ENCODE measurements at places on chromosomes 1 and 21.
A peak's percentile ranks its signal among the peaks of the same experiment; 100 is the strongest.

DNA sequence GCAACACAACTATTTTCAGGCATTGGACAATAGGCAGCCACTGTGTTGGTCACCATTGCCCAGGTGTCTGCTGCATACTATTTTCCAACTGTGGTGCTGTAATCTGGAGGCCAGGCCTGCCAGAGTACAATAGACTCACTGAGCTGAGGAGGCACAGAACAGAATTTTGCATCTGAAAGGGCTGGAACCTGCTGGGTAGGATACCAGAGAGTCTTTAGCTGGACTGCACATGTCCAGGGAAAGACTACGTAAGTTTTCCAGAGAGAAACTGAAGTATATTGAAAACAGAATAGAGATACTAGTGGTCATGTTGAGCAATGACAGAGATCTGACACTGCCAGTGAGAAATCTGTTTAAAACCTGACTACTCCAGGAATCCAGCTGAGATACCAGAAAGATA lies 200.8 kb downstream of the RASAL2 start:
- DNase-seq = no peak

GRCh38 chr1:234433563-234434285 lies 45.3 kb downstream of the TARBP1 start:
- no peak for DNase-seq

GRCh38 chr1:6419397-6419803 lies 319 bp downstream of the HES2 start:
- peak; percentile 23 for DNase-seq

DNA sequence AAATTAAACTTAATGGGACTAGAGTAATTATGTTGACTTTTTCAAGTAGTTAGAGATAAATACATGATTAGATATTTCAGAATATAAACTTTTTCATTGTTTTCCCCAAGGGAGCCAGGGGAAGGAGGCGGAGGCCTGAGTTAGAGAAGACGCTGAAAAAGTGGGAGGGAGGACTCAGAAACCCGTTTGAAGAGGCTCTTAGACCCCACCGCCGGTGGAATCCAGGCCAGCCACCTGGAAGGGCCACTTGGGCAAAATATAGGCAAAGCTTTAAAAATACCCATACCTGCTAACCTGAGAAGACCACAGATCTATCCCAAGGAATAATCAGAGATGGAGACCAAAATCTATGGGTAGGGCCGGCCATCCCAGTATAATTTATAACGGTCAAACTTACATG lies 242.6 kb downstream of the PTPRU start:
- DNase-seq = no peak

- no peak for DNase-seq
These were observed 31.0 kb upstream of the IL19 start for GRCh38 chr1:206739411-206740076.

- DNase-seq = peak; percentile 52
These were observed 508.6 kb downstream of the RWDD3 start for GRCh38 chr1:95742591-95743089.

DNA sequence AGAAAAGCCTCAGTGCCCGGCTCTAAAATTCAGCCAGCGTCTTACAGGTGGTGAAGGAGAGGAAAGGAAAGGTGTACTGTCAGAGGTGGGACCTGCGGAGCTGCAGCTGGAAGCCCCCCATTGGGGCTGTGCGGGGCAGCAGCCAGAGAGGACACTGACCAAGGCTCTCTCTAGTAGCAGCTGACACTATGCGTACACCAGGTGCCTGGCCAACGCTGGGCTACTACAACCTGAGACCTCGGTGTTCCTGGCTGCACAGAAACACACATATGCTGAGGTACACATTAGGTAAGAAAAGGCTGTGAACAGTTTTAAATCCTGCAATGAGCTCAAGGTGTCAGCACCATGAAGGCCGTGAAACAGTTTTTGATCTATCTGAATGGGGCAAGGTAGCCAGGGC lies 55.5 kb upstream of the EDN2 start:
- DNase-seq = no peak

DNA sequence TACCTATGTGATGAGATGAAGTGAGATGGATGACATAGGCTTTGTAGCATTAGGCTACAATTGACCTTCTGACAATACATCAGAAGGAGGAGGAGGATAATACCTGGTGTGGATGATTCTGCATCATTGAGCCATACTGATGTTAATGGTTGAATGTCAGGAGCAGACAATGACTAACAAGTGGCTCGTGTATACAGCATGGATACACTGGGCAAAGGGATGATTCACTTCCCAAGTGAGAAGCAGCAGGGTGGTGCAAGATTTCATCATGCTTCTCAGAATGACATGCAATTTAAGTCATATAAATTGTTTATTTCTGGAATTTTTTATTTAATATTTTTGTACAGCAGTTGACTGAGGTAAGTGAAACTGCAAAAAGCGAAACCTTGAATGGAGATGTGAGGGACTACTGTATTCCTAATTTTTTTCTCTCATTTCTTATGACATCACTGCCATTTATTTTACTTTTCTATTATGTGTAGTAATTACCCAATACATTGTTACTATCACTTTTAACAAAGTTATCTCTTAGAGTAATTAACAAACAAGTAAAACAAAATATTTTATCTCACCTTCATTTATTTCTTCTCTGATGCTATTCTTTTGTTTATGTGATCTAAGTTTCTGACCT lies 34.4 kb upstream of the COP1 start:
- no peak for DNase-seq

DNA sequence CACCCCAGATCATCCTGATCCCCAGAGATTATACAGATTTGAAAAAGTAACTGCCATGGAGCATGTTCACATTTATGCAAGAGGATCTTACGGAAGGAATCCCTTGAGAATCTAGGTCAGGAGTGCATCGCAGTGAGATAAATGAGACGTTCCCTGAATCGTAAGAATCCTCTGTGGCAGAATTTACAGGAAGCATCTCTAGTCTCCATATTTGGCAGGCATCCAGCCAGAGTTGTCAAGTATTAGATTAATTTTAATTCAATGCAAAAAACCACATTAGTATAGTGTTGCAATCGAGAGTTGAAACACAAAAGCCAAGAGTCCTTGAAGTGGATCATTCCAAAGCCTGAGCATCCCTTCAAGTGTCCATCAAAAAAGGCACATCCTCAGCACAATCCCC lies 100.8 kb downstream of the RRAGC start:
- peak; percentile 55 for DNase-seq

GRCh38 chr1:236522937-236523703 lies 662 bp upstream of the LGALS8 start:
- no peak for DNase-seq

GRCh38 chr1:121472017-121472416 lies 287.2 kb downstream of the SRGAP2C start:
- DNase-seq = no peak

DNA sequence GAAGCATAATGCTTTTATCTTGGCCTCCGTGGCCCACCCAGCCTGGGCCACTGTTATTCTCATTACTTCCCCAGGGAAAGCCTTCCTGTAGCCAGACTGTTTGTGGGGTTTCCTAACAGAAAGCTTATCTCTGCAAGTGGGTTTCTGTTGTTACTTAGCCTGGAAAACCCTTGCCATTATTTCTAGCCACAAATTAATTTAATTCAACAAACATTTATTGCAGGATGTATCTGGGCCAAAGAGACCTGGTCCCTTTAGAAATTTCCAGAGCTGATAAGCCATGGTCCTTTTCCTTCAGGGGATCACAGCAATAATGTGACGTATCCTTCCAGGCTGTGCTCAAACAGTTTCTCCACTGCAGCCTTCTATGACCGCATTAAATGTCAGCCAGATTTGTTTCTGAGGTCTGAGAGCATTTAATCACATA lies 20.9 kb downstream of the TNN start:
- DNase-seq = no peak

GRCh38 chr1:62346886-62347285 lies 27.7 kb upstream of the KANK4 start:
- DNase-seq = no peak

DNA sequence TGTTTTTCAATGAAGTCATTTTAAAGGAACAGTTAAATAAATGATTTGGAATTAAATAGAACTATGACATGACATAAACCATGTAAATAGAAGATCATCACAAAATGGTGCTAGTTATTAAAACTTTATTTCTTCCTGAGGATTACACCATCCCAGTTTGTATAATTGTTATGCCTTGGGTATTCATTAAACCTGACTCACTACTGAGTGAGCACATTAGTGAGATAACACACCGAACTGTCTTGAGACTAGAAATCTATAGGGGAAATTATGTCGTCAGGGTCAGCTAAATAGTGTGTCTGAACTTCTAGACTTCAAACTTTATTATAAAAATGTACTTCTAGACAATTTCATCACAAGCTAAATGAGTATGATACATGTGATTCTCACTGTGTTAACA lies 189.4 kb downstream of the NCAM2 start:
- no peak for DNase-seq

GRCh38 chr1:84715342-84716019 lies 25.2 kb upstream of the SSX2IP start:
- DNase-seq = peak; percentile 99

DNA sequence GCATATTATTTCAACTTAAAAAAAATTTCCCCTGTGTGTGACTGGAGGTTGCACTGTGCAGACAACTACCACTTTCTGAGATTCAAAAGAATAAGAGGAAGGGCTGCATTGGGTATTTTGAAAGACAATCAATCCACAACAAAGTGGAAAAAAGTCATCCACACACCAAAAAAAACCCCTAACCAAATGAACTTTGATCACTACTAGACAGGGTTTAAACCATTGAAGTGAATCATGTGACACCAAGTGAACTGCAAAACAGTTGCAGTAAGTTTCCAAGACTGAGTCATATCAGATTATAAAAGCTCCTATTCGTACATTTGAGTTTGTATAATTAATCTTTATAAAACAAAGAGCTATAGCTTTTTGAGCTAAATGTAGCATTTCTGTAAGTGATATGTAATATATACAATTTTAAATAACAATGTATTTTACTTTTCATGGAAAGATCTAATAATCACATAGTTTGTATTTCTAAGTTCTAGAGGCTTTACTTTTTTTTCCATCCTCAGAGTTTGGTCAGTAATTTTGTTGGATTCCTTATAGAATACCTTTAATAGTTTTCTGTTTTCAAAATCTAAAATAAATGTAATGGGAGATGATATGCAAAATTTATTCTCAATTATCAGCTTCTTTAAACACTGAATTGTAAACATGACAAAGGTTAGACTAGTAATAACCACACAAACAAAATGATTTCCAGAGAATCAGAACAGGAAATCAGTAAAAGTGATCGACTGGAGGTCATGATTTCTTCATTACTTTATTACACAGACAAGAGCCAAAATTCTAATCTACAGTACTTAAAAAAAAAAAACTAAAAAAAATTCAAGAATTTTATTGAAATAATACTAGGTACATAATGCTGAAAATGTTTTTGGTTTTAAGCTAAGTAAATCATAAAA lies 50.5 kb upstream of the GFI1 start:
- no peak for DNase-seq

DNA sequence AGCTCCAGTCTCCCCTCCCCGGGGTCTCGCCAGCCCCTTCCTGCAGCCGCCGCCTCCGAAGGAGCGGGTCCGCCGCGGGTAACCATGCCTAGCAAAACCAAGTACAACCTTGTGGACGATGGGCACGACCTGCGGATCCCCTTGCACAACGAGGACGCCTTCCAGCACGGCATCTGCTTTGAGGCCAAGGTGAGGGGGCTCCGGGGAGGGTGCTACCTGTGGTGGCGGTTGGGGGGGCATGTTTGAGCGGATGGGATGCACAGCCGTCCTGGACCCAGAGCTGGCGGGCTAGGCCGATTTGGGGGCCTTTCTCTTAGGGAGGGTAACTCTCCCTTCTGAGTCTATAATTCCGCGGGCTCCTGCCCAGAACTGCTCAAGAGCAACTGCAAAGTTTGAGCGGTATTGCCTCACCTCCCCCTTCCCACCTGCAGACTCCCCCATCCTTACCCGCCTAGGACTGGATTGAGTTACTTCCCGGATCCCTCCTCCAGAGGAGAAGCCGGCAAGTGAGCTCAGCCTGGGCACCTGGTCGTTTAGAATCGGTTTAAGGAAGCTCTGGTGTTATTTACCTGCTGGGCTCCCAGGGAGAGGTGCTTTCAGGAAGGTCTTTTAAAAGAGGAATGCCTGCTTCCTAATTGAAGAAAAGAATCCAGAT lies 730 bp downstream of the NOS1AP start:
- no peak for DNase-seq

DNA sequence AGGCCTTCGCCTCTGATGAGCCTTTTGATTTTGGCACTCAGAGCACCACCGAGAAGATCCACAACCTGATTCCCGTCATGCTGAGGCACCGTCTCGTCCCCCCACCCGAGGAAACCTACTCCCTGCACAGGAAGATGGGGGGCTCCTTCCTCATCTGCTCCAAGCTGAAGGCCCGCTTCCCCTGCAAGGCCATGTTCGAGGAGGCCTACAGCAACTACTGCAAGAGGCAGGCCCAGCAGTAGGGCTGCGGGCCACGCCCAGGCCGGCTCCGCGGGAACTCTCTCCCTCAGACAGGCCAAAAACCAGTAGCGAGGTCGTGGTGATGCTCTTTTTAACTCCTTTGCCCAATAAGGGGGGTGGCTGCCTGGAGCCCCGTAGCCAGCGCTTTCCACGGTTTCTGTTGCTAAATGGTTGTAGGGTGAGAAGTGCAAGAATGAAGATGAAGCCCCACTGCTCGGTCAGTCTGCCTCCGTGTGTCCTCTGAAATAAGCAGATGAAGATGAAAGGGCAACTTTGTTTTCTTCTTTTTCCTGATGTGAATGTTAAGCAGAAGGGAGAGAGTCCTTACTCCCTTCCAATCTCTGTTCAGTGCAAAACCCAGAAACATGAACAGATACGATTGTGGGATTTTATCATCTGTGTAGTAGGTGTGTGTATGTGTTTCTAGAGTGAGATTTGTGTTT lies 46.5 kb downstream of the COQ8A start:
- no peak for DNase-seq

DNA sequence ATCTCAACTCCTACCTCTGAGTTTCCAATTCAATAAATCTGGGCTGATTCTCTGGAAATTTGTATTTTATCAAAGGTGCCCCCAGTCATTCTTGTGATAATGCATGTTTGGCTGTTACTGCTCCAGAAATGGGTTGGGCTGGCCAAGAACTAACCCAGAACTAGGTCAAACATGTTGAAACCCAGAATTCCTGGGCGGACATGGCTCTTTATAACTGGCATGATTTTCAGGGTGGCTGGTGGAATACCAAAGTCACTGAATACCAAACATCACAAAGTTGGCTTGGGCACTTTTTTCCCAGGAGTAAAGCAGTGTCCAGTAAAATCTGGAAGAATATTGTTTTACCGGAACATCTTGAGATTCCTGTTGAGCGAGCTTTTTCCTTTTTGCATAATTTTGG lies 89.4 kb upstream of the S1PR1 start:
- no peak for DNase-seq
